ENCODE measurements at places on chromosomes 5 and 9.

GRCh38 chr5:150064681-150065220 is 21.6 kb downstream of the CSF1R start:
- DNase-seq, result no peak

GRCh38 chr5:80591352-80591751 is 21.3 kb upstream of the ANKRD34B start:
- DNase-seq, result no peak

- no peak for DNase-seq
Measured at GRCh38 chr9:129987941-129988340, 55.0 kb downstream of the FNBP1 start.

- no peak for DNase-seq
Measured at GRCh38 chr9:2800394-2801179, 43.3 kb downstream of the PUM3 start.

- no peak for DNase-seq
Measured at GRCh38 chr9:83509402-83509801, 28.8 kb downstream of the FRMD3 start.

GRCh38 chr9:935348-935965 is 41.0 kb upstream of the DMRT3 start:
- DNase-seq, result no peak

DNA sequence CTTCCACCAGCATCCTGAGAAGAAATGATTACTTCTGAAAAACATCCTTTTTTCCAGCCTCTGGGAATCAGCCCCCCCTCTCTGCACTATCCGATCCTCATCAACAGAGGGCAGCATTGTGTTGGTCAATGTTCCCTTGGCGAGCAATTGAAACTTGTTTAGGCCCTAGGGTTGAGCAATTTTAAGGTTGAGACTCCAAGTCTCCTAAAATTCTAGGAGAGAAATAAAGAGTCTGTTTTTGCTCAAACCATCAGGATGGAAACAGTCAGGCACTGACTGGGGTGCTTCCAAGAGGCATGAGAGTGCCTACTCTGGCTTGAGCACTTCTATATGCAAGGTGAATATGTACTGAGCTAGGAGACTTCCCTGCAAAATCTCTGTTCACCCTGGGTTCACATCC is 12.4 kb upstream of the CYFIP2 start:
- peak; percentile 67 for DNase-seq

DNA sequence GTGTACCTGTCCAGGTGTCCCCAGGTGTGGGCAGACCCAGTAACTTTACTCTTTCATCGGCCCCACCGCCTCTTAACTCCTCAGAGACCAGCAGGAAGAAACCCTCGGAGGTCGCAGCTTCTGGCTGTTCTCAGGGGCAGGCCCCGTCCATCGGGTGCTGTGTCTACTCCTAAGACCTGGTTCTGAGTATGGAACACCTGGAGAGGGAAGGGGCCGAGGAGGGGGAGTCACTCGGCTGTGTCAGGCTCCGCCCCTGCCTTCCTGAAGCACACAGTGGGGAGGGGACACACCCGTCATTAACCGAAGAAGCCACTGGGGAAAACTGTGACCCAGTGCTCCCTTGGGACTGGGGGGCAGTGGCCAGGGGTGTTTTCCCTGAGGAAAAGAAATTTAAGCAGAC is 22.3 kb downstream of the NTNG2 start:
- no peak for DNase-seq

GRCh38 chr9:112620388-112620787 is 97.5 kb downstream of the INIP start:
- no peak for DNase-seq

- DNase-seq, result peak; percentile 57
Measured at GRCh38 chr9:3526997-3527940, 1.5 kb upstream of the RFX3 start.

DNA sequence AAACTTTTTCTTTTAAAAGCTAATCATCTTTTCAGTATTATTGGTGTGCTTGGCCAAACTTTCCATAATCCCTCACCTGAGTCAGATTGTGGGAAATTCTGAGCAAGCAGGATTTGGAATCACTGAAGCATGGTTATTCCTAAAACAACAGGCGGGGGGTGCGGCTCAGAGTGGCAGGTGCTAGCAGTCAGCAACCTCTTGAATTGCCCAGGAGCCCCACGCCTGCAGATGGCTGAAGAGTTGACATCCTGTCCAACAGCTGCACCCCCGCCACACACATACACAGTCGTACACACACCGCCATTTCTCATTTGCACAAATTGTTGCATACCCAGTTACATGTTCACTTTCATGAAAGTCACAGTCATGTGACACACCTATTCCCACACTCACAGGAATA is 96.6 kb downstream of the LHX2 start:
- no peak for DNase-seq

DNA sequence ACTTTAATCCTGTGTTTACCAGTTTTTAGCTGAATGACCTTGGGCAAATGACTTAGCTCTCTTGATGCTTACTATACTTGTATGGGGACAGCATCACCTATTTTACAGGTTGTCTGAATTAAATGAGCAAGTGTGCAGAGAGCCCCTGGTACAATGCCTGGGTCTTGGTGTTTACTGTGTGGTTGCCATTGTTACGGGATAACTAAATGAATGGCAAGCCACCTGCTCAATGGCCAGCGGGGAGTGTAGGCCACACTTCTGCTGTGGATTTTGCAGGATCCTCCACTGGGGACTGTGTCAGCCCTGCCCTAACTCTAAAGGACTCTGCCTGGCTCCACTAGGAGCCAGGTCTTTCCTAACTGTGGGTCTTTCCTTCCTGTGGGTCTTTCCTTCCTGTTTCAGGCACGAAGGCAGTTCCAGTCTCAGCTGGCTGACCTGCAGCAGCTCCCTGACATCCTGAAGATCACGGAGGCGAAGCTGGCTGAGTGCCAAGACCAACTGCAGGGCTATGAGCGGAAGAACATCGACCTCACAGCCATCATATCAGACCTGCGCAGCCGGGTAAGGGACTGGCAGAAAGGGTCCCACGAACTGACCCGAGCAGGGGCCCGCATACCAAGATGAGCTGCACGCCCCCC is 10.3 kb upstream of the GLE1 start:
- peak; percentile 96 for DNase-seq

- peak; percentile 32 for DNase-seq
Measured at GRCh38 chr9:129932303-129933151, 97.3 kb downstream of the USP20 start.

DNA sequence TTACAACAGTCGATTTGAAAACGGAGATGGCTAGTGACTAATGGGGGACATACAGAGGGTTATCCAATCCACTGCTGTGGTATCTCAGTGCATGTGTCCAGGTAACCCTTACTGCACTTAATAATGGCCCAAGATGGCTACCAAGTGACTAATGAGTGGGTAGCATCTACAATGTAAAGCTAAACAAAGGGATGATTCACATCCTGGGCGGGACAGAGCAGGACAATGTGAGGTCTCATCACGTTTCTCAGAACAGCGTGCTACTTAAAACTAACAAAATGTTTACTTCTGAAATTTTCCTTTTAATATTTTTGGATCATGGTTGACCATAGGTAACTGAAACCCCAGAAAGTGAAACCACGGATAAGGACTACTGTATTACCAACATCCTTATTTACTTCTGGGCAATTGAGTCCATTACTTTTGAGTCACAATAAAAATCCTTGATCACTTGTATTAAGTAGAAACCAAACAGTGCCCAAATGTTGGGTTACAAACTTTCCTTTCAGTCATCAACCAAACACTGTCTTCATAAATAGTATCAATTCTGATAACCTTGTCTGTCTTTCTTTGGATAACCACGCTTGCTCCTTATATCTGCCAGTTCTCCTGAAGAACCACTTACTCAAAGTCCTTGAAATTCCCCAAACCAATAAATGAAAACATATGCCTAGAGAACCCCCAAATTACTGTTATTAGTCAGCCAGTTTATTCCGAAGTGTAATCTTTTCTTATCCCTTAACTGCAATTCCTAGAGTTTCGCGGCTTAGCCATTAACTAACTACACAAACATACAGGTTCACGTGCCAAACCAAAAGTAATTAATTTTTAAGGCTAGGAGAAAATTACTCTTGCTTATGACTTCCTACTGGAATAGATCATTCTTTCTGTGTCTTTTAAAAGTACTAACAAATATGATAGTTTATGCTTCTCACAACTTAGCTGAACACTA is 59.7 kb downstream of the ELL2 start:
- DNase-seq, result no peak

- no peak for DNase-seq
Measured at GRCh38 chr5:41201082-41201772, 12.1 kb downstream of the C6 start.

GRCh38 chr5:89849830-89850512 is 559.6 kb downstream of the CETN3 start:
- DNase-seq, result no peak
